ENCODE measurements at places on chromosomes 12 and 14. TPM values are rescaled to one million over a fixed set of nuclear protein-coding genes. Genes with fewer than 3 reads are reported as not detected.

KRT6C gene
- not detected for total RNA-seq

MYH6 gene
- total RNA-seq, result 0.23 TPM

PMCH gene
- not detected for total RNA-seq

TAS2R19 gene
- total RNA-seq, result 6.0 TPM

DNA sequence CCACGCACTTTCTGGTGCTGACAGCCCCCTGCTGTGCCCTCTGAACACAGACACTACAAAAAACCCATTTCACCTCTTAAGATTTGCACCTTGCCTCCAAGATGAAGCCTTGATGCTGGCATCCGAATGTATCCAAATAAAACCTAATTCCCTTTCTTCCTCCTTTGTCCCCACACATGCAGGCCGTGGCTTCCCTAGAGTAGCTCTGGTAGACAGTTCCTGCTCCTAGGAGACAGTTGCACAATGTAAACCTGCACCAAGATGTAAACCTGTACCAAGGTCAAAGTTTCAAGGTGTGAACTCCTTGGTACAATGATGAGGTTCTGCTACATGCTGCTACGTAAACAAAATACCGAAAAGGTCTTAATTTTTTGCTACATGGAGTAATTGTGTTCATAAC lies 625 bp upstream of the ABHD12B start:
- H3K4me1 ChIP-seq, result peaks cover 8% of the 10 kb centered on the region
- H3K4me3 ChIP-seq, result peak overlapping the region; percentile 55
- no peaks in the 10 kb centered on the region for H3K36me3 ChIP-seq
- DNase-seq, result no peak
- peaks cover 39% of the 10 kb centered on the region for H3K27me3 ChIP-seq
- H3K27ac ChIP-seq, result no peak overlapping the region

- no peak overlapping the region for H3K4me3 ChIP-seq
- no peaks in the 10 kb centered on the region for H3K27me3 ChIP-seq
- no peak for DNase-seq
- H3K27ac ChIP-seq, result no peak overlapping the region
- H3K36me3 ChIP-seq, result no peaks in the 10 kb centered on the region
These were observed 240.3 kb downstream of the MSRB3 start for GRCh38 chr12:65518771-65519170.

- DNase-seq, result peak; percentile 92
- H3K4me3 ChIP-seq, result no peak overlapping the region
- no peaks in the 10 kb centered on the region for H3K36me3 ChIP-seq
- no peak overlapping the region for H3K27ac ChIP-seq
- no peaks in the 10 kb centered on the region for H3K4me1 ChIP-seq
These were observed 111.6 kb upstream of the NOS1 start for GRCh38 chr12:117472983-117473382.

DNA sequence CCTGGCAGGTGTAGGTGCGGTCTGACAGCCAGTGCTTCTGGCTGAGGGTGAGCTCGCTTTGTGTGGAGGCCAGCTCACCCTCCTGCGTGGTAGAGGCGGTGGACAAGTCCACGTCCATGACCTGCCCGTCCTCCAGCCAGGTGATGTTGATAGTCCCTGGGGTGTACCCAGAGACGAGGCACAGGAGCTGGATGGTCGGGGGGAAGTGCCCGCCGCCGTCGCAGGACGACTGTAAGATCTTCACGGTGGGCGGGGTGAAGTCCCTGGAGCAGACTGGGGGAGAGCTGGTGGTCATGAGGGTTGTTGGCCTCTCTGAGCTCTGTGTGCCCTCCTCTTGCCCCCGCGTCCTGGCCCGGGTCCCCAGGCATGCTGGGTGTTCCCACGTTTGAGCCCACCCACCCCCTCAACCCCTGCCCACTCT lies 74.6 kb downstream of the TMEM121 start:
- no peak for DNase-seq
- H3K36me3 ChIP-seq, result no peaks in the 10 kb centered on the region
- H3K27ac ChIP-seq, result no peak overlapping the region
- no peaks in the 10 kb centered on the region for H3K27me3 ChIP-seq

GRCh38 chr12:28035500-28035899 lies 63.0 kb upstream of the PTHLH start:
- no peak overlapping the region for H3K27ac ChIP-seq
- H3K27me3 ChIP-seq, result no peaks in the 10 kb centered on the region
- DNase-seq, result no peak
- H3K4me1 ChIP-seq, result peaks cover 5% of the 10 kb centered on the region

DNA sequence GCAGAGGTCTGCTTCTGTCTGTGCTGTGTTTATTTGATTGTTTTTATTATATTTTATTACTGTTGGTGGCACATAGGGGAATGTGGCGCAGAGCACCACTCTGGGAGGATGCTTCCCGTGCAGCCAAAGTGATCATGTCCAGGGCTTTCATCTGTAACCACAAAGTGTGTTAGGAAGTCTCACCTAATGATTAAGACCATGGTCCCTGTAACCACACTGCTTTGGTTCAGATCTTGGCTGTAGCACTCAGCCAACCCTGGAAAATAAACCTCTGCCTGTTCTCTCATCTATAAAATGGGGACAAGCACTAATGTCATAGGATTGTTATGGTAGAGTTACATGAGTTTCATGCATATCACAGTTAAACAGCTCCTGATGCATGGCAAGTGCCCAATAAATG lies 1.9 kb downstream of the RESF1 start:
- H3K27me3 ChIP-seq, result no peaks in the 10 kb centered on the region
- H3K27ac ChIP-seq, result peak overlapping the region; percentile 71
- DNase-seq, result no peak
- peaks cover 26% of the 10 kb centered on the region for H3K36me3 ChIP-seq
- H3K4me3 ChIP-seq, result peak overlapping the region; percentile 92

- peak within 1 kb of the TSS; percentile 80 for H3K4me3 ChIP-seq
- no peak within 1 kb of the TSS for H3K27ac ChIP-seq
- no peaks in the 10 kb centered on the region for H3K36me3 ChIP-seq
- peak; percentile 96 for DNase-seq
- H3K27me3 ChIP-seq, result peaks cover 40% of the 10 kb centered on the region
These were observed at the start of gene SLC35F4 for GRCh38 chr14:57865403-57866198. TSS of gene SLC35F4 (minus strand) at chr14:57866092.

DNA sequence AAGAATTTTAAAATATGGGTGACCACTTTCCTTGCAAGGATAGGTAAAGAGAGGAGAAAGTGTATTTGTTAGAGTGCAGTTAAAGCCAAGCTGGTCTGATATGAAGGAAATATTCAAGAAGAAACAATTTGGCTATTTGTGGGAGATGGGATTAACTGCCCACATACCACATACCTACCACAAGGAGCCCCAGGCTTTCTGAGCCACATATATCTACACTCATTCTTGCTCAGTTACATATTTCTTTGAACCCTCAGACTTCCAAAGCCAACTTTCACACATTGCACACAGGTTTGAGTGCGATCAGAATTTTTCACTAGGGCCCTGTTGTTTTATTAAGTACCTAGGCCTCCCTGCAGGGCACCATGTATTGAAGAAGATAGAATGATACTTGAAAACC lies 330.2 kb downstream of the ZFP36L1 start:
- H3K27ac ChIP-seq, result no peak overlapping the region
- no peak overlapping the region for H3K4me3 ChIP-seq
- H3K36me3 ChIP-seq, result no peaks in the 10 kb centered on the region
- H3K27me3 ChIP-seq, result no peaks in the 10 kb centered on the region
- no peak for DNase-seq
- H3K4me1 ChIP-seq, result peaks cover 12% of the 10 kb centered on the region

DNA sequence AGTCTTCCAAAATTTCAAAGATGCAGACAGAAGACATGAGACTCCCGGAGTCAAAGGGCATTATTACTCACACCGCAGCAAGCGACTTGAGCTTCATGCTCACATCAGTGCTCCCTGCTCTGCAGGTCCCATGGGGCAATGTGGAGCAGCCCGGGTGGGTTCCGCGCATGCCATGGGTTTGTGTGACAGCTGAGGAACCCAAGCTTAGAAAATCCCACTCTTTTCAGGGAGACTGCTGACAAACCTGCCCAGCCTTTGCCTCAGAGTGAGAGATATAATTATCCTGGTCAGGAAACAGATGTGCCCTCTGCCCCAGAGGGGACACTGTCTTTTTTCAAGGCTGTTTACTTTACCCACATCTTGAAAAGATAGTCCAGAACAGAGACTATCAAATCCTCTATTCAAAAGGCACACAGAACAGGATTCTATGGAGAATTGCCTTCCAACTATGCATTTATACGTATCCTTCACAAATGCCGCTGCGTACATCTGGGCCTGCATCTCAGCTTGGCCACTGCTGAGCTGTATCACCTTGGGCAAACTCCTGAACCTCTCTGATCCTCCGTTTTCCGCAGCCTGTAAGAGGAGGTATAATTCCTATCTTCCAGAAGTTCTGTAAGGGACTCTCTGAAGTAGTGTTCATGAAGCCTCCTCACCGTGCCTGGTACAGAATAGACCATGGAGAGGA lies 16.0 kb downstream of the C14orf132 start:
- no peaks in the 10 kb centered on the region for H3K36me3 ChIP-seq
- no peak for DNase-seq
- H3K4me3 ChIP-seq, result no peak overlapping the region
- H3K27me3 ChIP-seq, result no peaks in the 10 kb centered on the region

DNA sequence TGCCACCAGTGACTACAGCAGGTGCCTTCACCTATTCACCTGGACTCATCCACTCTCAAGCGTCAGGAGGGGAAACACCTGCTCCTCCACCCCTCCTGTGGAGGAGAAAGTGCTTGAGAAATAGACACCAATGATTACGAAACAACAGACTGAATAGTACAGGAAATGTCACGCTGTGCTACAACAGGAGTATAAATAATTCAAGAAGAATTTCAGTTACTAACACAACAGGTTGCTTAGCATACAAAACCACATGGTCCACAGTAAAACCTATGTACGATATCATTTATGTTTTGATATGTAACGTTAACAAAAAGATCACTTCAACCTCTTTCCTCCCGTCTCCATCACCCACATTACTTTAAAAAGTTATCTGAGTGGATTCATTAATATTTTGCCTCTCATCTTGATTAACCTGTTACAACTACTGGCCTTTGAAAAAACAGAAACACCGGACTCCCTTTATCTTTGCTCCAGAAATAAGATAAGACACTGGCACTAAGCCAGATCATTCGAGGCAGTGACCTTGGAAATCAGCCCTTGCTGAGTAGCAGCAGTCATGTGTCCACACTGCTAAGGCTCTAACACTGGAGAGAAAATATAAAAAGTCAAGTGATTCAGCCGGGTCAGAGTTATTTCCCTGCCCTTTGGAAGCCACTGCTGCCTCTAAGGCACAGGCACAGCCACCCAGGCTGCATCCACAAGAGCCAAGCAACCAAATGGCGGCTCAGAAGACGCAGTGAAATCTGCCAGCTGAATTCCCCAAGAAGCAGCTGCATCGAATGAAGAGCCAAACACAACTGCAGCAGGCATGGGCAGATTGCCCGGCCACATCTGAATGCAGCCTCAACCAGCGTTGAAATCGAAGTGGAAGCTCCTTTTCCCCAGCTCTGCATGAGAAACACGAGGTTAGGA lies 40.9 kb downstream of the NT5DC3 start:
- H3K36me3 ChIP-seq, result no peaks in the 10 kb centered on the region
- H3K4me1 ChIP-seq, result peaks cover 9% of the 10 kb centered on the region
- no peaks in the 10 kb centered on the region for H3K27me3 ChIP-seq

DNA sequence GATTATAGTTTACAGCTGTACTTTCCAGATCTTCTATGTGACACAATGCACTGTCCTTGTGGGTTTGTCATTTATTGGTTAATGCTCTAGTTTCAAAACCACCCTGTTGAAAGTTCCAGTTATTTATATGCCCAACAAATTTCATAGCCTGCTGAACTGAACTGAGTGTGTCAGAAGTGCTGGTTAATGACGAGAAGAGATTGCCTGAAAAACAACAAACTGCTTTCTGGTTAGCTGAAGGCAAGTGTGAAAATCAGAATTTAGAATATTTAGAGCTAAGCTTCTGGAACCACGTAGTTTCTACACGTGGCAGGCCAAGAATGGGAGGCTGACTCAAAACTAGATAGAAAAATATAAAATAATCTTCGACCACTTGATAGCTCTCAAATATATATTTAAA lies 19.1 kb upstream of the RIN3 start:
- H3K4me3 ChIP-seq, result no peak overlapping the region
- H3K4me1 ChIP-seq, result no peaks in the 10 kb centered on the region
- no peaks in the 10 kb centered on the region for H3K36me3 ChIP-seq
- no peaks in the 10 kb centered on the region for H3K27me3 ChIP-seq
